ENCODE measurements at places on chromosomes 5 and 9. TPM values are rescaled to one million over a fixed set of nuclear protein-coding genes. Genes with fewer than 3 reads are reported as not detected.

Gene OR1Q1
- 0.08 TPM for total RNA-seq

Gene SPARC
- total RNA-seq: 1,374 TPM

Gene HCN1
- 0.30 TPM for total RNA-seq

Gene SLC45A2
- total RNA-seq: not detected

Gene GTF3C4
- 6.0 TPM for total RNA-seq

Gene COL23A1
- total RNA-seq: 0.08 TPM

Gene ADRA1B
- not detected for total RNA-seq

Gene TAF11L5
- total RNA-seq: not detected

Gene GARIN3
- total RNA-seq: not detected

Gene IL31RA
- total RNA-seq: 0.82 TPM

Gene RCL1
- total RNA-seq: 16.7 TPM

Gene PAIP1
- total RNA-seq: 62.6 TPM

Gene SV2C
- not detected for total RNA-seq

Gene FBLL1
- total RNA-seq: 3.0 TPM

Gene PLPP6
- total RNA-seq: 4.0 TPM

Gene TNFSF8
- not detected for total RNA-seq

Gene SOX30
- not detected for total RNA-seq

Gene FGF1
- total RNA-seq: 3.8 TPM

Gene PPIC
- 131 TPM for total RNA-seq

Gene PCDHB3
- 1.1 TPM for total RNA-seq

Gene GRXCR2
- not detected for total RNA-seq

Gene FBP2
- not detected for total RNA-seq

Gene CBY3
- not detected for total RNA-seq

Gene KCNIP1
- not detected for total RNA-seq

Gene NUDT2
- 27.5 TPM for total RNA-seq

Gene ADAM19
- 10.8 TPM for total RNA-seq

Gene PSAT1
- 27.0 TPM for total RNA-seq

Gene TAS2R1
- total RNA-seq: not detected

Gene GMCL2
- total RNA-seq: not detected

Gene SPATA31D4
- total RNA-seq: not detected

Gene PCDHGA3
- total RNA-seq: 0.23 TPM

Gene NOXA1
- 0.38 TPM for total RNA-seq

Gene JAKMIP2
- not detected for total RNA-seq

Gene GPR150
- total RNA-seq: 0.45 TPM

Gene FGD3
- not detected for total RNA-seq

Gene CDK5RAP2
- 28.3 TPM for total RNA-seq

Gene GZMA
- total RNA-seq: not detected

Gene PDZD2
- 0.23 TPM for total RNA-seq

Gene CETN3
- total RNA-seq: 11.6 TPM

Gene NRARP
- 0.30 TPM for total RNA-seq

Gene PCDHA11
- 0.15 TPM for total RNA-seq

Gene FLT4
- total RNA-seq: not detected

Gene NR2F1
- total RNA-seq: 14.7 TPM

Gene PCDHB5
- total RNA-seq: 2.3 TPM
